ENCODE measurements at places on chromosomes 3 and 15.

DNA sequence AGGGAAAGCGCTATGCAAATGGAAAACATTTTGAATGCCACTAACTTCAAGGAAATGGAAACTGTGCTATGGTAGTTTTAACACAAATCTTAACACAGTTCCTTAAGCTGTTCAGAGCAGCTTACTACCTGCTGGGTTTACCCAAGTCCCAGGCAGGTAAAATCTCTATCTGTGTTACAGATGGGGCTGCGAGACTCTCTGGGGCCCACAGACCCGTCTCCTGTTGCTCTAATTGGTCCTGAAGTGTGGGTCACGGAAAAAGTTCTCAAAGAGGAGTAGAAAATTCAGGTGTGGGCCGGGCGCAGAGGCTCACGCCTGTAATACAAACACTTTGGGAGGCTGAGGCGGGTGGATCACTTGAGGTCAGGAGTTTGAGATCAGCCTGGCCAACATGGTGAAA, 16.9 kb upstream of the ZFYVE19 start:
- no peak for DNase-seq

DNA sequence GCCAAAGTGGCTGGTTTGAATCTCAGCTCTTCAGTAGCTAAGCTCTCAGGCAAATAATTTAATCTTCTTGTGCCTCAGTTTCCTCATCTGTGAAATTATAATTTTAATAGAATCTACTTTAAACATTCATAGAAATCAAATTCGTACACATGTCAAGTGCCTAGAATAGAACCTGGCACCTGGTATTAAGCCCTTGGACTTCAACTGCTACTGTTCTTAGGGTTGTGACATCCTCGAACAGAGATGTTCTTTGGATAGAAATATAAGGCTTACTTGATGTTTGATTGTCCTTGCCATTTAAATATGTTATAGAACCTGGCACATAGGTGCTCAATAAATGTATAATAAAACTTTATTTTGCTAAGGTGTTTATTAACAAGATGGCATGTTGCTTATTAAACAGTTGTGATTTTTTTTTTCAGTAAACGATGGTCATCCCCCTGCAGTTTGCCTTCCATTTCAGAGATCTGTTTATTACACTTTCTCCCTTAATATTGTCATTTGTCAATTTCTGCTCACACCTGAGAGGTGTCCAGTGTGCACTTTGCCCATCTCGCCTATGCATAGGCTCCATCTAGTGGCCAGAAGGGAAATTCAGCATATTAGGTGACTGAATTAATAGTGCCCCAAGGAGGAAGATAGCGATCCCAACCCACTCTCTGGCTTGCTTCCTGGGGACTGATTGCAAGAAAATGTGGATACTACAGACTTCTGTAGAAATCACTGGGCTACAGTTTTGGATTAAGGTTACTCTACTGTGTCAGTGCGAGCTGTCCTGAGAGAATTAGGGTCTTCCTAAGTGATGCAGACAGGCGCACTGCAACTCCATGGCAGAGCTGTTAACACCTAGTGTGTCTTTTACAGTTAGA, 10.7 kb downstream of the IGF1R start:
- DNase-seq, result peak; percentile 14

- no peak for DNase-seq
Measured at GRCh38 chr3:23052620-23053019, 150.5 kb upstream of the UBE2E2 start.

GRCh38 chr15:32651229-32651837, 9.8 kb downstream of the SCG5 start:
- peak; percentile 51 for DNase-seq

DNA sequence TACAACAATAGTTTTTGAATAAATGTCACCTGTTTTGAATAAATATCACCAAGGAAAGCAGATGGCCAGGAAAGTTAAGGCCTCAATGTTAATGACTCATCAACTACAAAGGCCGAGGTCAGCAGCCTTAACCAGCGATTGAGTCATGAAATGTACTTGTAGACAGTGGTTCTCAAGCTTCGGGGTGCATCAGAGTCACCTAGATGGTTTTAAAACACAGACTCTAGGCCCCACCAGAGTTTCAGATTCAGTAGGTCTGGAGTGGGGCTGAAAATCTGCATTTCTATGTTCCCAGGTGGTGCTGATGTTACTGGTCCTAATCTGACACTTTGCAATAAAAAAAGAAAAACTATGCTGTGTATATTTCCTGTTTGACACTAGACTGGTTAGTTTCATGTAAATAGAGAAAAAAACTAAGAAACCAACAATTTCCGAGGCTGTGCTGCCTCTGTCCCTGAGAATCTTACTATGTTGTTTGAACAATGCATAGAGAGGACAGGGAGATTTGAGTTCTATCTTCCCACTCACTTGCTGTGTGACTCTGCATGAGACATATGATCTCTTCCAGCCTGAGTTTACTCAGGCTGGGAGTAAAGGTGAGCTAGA, 9.8 kb downstream of the RAB27A start:
- no peak for DNase-seq

Data from stimulated activated CD4-positive, alpha-beta T cell treated with anti-CD3 and anti-CD28 coated beads, Interleukin-12 subunit alpha, Interleukin-12 subunit beta, amount 100 ng/mL, for 48 hours (primary cell).